ENCODE measurements at places on chromosomes 6 and 20. TPM values are rescaled to one million over a fixed set of nuclear protein-coding genes. Genes with fewer than 3 reads are reported as not detected.

GRCh38 chr6:139109558-139109957, 25.3 kb upstream of the HECA start:
- H3K4me1 ChIP-seq = no peaks in the 10 kb centered on the region
- H3K27me3 ChIP-seq = no peaks in the 10 kb centered on the region
- H3K4me3 ChIP-seq = no peak overlapping the region
- H3K36me3 ChIP-seq = no peaks in the 10 kb centered on the region
- DNase-seq = no peak
- no peak overlapping the region for H3K27ac ChIP-seq

DNA sequence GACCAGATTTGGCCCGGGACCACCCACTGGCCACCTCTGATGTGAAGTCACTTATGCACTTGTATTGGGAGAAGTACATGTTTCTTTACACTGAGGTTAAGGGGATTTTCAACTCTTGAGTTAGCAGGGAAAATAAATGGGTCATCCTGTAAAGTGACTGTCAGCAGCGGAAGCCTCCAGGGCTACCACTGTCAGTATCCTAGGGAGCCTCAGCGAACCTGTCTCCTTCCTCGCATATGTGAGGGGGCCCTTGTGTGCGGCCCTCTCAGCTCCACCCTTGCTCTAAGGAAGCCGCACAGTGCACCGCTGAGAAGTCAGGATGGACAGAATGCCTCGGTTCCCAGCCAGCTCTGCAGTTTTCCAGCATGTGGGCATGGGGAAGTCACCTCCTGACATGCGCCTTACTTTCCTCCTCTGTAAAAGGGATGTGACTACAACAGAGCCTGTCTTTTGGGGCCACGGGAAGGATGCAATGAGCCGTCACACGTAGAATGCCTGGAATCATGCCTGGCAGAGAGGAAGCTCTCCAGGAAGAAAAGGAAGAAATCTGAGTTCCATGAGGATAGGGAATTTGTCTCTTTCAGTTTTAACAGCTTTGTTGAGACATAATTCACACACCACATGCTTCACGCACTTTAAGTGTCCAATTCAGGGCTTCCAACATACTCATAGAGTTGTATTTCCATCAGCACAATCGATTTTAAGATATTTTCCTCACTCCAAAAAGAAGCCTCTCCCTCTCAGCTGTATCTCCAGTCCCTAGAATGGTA, 115.4 kb downstream of the SYCP2 start:
- H3K27me3 ChIP-seq = no peaks in the 10 kb centered on the region
- no peak for DNase-seq
- H3K4me1 ChIP-seq = peaks cover 7% of the 10 kb centered on the region
- H3K27ac ChIP-seq = no peak overlapping the region
- no peak overlapping the region for H3K4me3 ChIP-seq

DNA sequence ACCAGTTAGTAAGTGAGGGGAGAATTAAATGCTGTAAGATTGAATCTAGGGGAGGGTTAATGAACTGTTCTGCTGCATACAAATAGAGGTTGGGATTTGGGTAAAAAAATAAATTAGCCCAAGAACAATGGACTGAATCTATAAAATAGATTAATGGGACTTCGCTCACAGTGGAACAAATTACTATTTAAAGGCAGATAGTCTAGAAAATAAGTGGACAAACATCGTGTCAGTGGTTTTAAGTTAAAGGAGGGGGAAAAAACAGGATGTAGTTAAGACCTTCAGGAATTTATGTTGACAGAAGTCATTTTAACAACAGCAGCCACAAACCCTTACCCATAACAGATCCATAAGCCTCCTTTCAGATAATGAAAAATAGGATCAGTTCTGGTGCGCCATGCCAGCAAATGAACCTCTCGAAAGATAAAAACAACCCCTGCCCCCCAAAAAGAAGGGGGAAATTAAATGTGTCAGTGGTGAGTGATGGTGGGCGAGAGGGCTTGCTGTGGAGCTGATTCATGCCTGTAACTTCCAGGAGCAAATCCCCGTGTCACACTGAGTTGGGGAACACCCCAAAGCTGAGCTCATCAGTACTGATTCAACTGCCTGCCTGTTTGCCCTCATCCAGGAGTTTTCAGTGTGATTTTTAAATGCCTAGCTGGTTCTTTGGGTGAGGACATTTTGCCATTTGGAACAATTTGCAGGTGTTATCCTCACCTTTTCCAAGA, 86.8 kb downstream of the PPP1R14C start:
- no peak overlapping the region for H3K27ac ChIP-seq
- no peaks in the 10 kb centered on the region for H3K4me1 ChIP-seq
- no peaks in the 10 kb centered on the region for H3K27me3 ChIP-seq
- no peak for DNase-seq

DNA sequence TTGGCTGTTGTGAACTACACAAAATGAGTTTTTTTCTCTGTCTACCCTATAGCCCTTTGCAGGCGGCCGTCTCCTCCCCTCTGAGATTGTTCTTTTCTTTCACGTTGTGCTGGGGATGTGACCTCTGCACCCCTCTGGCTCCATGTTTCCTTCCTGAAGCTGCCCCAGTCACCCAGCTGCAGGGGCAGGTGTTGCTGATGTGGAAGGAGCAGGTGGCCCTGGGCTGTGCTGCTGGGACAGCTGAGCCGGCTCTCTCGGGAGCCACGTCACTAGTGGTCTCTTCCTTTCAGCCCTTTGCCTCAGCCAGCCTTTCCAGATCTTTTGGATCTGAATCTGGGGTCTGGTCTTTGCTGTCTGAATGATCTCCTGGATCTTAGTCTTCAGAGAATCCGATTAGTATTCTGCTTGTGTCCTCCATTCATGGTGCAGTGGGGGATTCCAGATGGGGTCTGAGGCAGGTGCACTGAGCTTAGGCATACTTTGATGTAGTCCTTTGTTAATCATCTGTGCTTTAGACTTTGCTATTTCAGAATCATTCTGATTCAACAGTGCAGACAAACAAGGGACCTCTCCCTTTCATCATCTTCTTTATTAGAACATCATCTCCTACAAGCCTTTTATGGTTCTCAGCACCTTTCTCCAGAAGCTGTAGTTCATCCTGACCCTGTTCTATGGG, 31.4 kb downstream of the TMEM181 start:
- H3K36me3 ChIP-seq = peaks cover 65% of the 10 kb centered on the region
- H3K27ac ChIP-seq = no peak overlapping the region
- DNase-seq = no peak

DNA sequence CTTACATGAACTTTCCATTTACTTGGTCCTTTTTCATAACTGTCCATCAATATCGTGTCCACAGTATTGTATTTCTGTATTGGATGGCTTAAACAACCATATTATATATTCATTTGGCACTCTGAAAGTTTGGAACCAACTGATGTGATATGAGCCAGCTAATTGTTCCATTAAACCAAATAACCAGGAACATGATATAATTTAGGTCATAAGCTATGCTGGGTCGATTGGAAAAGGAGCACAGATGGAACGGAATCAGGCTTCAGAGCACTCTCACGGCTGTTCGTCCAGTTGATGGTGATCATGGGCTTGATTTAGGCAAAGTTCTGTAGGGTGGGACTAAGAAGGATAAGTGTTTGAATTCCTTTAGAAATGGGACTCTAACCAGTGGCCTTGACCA, 142.7 kb downstream of the DNAH8 start:
- DNase-seq = no peak
- no peaks in the 10 kb centered on the region for H3K4me1 ChIP-seq
- no peak overlapping the region for H3K27ac ChIP-seq
- no peaks in the 10 kb centered on the region for H3K27me3 ChIP-seq
- H3K36me3 ChIP-seq = no peaks in the 10 kb centered on the region
- no peak overlapping the region for H3K4me3 ChIP-seq

GRCh38 chr6:143155681-143156080, 95.0 kb downstream of the AIG1 start:
- DNase-seq = no peak
- no peaks in the 10 kb centered on the region for H3K4me1 ChIP-seq
- no peak overlapping the region for H3K4me3 ChIP-seq
- H3K27me3 ChIP-seq = no peaks in the 10 kb centered on the region
- H3K36me3 ChIP-seq = no peaks in the 10 kb centered on the region

GRCh38 chr6:53020005-53020744, 25.1 kb upstream of the GSTA4 start:
- no peaks in the 10 kb centered on the region for H3K27me3 ChIP-seq
- no peaks in the 10 kb centered on the region for H3K36me3 ChIP-seq
- no peak for DNase-seq
- no peak overlapping the region for H3K27ac ChIP-seq

DNA sequence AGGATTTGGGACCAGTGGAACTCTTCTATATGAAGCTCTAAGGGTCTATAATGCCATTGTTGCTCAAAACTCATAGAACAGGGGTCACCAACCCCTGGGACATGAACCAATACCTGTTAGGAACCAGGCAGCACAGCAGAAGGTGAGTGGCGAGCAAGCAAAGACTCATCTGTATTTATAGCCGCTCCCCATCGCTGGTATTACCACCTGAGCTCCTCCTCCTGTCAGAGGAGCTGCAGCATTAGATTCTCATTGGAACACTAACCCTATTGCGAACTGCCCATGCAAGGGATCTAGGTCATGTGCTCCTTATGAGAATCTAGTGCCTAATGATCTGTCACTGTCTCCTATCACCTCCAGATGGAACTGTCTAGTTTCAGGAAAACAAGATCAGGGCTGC, 237.5 kb downstream of the C6orf118 start:
- no peaks in the 10 kb centered on the region for H3K27me3 ChIP-seq
- H3K4me3 ChIP-seq = no peak overlapping the region
- H3K4me1 ChIP-seq = no peaks in the 10 kb centered on the region
- no peak for DNase-seq

- no peaks in the 10 kb centered on the region for H3K27me3 ChIP-seq
- DNase-seq = no peak
- H3K36me3 ChIP-seq = no peaks in the 10 kb centered on the region
These were observed 16.6 kb upstream of the PCMTD2 start for GRCh38 chr20:64238851-64239387.

- no peaks in the 10 kb centered on the region for H3K36me3 ChIP-seq
- no peak within 1 kb of the TSS for H3K27ac ChIP-seq
- peaks cover 5% of the 10 kb centered on the region for H3K27me3 ChIP-seq
- H3K4me3 ChIP-seq = peak within 1 kb of the TSS; percentile 19
- DNase-seq = no peak
These were observed at the start of gene KCNK17 for GRCh38 chr6:39314273-39314795. KCNK17 (minus strand) TSS chr6:39314419; CDS start chr6:39314320, 99 bp downstream.

DNA sequence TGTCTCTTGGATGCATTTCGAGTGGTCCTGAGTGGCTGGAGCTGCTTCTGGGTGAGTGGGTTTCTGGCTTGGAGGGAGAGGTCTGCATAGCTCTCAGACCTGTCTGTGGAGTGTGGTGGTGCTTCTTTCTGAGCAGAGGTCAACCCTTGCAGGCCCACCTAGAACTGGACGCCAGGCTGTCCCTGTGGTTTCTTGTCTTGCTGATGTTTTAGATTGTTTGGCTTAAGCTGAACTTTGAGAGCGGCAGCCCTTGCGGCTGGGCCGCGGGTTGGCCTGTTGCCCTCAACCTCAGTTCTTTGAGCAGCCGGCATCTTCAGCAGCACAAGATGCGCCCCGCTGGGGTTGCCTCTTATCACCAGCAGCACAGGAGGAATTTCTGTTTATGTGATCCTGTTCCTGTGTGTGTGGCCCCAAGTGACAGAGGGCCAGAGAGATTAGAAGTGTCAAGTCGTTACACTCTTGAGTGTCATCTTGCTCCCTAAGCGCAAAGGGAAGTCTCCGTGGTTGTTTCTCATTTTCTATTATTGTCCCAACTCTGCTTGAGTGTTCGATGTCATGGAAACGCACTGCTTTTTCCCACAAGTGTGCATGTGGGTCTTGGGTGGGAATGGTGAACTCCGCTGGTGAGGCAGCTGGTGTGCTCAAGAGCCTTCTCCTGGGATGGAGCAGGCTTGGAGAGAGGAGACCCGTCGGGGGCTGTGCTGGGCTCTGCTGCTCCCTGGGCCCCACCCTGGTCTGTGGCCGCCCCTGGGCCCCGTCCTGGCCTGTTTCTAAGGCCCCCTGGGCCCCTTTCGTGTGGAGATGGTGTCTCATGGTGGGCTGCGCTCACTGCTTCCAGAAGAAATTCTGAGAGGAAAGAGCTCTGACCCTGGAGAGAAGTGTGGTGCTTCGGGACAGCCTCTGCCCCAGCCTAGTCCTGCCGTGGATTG, 20.1 kb upstream of the SLC22A1 start:
- DNase-seq = no peak
- peaks cover 64% of the 10 kb centered on the region for H3K36me3 ChIP-seq
- H3K27me3 ChIP-seq = no peaks in the 10 kb centered on the region
- no peaks in the 10 kb centered on the region for H3K4me1 ChIP-seq

DNA sequence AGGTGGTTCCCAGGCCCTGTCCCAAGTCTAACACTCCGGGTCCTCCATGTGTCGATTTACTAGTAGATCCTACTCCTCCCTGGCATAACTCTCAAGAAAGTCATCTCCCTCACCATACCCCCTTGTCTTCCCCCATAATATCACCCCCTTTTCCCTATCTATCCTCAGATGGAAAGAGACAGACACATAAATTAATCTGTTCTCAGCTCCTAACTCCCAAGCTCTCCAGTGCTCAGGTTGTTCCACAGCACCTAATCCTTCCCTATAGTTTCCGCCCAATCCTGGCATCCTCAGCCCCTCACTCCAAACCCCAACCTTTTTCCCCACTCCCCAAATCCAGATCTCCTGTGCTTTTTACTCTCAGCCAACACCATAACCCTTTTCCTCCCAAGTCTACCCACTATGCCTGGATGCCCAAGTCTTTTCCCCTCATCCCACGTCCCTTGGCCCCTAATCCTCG, 808 bp downstream of the ILRUN start:
- DNase-seq = no peak
- H3K27me3 ChIP-seq = no peaks in the 10 kb centered on the region
- no peaks in the 10 kb centered on the region for H3K36me3 ChIP-seq
- H3K4me1 ChIP-seq = peaks cover 48% of the 10 kb centered on the region
- peak overlapping the region; percentile 99 for H3K4me3 ChIP-seq
- peak overlapping the region; percentile 98 for H3K27ac ChIP-seq

DNA sequence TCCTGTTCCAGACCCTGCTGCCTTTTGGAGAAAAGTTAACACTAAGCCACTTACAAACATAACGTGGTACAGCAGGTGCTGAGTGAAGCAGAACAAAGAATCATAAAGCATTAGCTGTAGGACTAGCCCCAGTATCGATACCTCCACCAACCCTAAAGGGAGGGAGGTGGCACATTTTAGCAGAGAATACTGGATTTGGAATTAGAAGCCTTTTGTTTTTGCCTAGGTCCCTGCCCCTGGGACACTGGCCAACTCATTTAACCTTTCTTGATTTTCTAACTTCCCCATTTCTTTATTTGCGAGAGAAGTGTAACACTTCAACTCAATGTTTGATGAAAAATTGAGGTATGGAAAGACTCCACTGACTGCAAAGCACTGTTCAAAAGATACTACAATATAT, 93.5 kb downstream of the B3GAT2 start:
- H3K4me3 ChIP-seq = no peak overlapping the region
- no peak overlapping the region for H3K27ac ChIP-seq
- H3K4me1 ChIP-seq = no peaks in the 10 kb centered on the region
- no peak for DNase-seq
- no peaks in the 10 kb centered on the region for H3K27me3 ChIP-seq
- no peaks in the 10 kb centered on the region for H3K36me3 ChIP-seq

DNA sequence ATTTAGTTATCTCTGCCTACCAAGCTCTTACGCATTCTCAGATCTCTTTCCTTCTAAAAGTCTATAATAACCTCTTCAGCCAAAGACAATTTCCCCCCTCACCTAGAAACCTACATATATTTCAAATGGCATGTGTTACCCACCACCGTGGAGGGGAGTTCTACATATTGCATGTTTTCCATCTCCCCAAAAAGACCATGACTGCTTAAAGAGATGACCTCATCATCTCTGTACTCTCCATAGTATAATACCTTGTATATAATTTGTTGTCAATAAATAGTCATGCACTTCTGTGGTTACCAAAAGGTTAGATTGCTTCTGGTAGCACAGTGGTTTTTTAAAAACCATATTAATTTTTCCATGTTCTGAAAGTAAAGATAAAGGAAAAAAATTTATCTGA, 148.4 kb downstream of the TBX18 start:
- no peak overlapping the region for H3K27ac ChIP-seq
- no peaks in the 10 kb centered on the region for H3K27me3 ChIP-seq

SLC12A5 gene
- not detected for total RNA-seq

APOM gene
- not detected for total RNA-seq

SLC17A1 gene
- total RNA-seq = not detected

OLIG3 gene
- not detected for total RNA-seq

Measured in vagina (tissue), 2 donors.